ENCODE measurements at places on chromosomes 1 and 21.

DNA sequence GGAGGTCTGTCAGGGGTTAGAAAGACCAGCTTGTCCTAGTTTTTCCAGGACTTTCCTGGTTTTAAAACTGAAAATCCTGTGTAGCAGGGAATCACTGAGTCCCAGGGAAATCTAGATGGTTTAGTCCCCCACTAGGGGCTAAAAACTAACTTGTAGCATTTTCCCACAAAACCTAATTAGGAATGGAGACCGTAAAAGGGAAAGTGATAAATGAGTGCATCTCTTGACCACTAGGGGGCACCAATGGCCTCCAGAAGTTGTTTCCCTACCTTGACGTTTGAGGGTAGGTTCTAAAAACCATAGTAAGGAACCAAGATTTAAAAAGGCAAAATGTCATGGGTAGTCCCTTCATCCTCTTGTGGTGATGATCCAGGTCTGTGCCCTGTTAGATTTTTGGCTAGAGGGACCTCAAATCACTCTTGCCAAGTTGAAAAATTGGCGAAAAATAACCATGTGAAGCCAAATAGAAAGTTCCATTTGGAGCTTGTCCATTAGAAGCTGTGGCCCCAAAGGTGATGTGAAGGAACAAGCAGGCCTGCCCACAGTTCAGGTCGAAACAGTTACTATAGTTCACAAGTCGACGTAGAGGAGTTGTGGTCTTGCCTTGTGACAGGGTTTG lies 24.5 kb downstream of the CLIC6 start:
- DNase-seq, result peak; percentile 23
- H3K36me3 ChIP-seq, result no peaks in the 10 kb centered on the region
- peaks cover 7% of the 10 kb centered on the region for H3K27me3 ChIP-seq
- H3K27ac ChIP-seq, result no peak overlapping the region

DNA sequence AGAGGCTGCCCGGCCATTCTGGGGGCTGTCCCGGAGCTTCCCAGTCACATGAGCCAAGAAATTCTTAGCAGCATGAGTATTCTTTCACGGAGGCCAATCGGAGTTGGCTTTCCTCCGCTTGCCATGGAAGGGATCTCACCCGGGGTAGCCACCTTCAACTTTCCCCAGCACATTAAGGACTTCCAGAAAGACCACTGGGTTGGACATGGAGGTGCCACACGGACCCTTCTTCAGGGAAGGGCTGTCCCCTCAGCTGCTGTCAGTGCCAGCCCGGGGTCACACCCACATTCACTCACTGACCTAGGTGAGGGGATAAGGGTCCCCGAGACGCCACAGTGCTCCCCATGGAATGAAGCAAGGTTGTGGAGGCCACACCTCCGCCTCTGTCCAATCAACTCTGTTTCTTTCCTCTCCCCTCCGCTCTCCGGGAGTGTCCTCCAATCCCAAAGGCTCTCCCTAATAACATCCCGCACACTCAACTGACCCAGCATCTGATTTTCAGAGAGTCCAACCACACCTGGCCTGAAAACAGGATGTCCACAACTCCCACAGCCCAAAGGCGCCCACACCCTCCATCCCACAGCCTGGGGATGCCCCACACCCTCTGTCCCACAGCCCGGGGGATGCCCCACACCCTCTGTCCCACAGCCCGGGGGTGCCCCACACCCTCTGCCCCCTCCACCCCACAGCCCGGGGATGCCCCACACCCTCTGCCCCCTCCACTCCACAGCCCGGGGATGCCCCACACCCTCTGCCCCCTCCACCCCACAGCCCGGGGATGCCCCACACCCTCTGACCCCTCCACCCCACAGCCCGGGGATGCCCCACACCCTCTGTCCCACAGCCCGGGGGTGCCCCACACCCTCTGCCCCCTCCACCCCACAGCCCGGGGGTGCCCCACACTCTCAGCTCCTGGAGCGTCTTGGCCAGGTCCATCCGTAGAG lies 19.4 kb downstream of the RSPH1 start:
- H3K27ac ChIP-seq, result no peak overlapping the region
- H3K4me1 ChIP-seq, result peaks cover 19% of the 10 kb centered on the region
- no peak for DNase-seq

DNA sequence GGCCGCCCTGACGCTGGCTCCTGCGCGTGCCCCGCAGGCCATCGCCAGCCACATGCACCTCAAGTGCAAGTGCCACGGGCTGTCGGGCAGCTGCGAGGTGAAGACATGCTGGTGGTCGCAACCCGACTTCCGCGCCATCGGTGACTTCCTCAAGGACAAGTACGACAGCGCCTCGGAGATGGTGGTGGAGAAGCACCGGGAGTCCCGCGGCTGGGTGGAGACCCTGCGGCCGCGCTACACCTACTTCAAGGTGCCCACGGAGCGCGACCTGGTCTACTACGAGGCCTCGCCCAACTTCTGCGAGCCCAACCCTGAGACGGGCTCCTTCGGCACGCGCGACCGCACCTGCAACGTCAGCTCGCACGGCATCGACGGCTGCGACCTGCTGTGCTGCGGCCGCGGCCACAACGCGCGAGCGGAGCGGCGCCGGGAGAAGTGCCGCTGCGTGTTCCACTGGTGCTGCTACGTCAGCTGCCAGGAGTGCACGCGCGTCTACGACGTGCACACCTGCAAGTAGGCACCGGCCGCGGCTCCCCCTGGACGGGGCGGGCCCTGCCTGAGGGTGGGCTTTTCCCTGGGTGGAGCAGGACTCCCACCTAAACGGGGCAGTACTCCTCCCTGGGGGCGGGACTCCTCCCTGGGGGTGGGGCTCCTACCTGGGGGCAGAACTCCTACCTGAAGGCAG lies 23.4 kb upstream of the ARF1 start:
- no peaks in the 10 kb centered on the region for H3K36me3 ChIP-seq
- H3K27ac ChIP-seq, result no peak overlapping the region
- H3K27me3 ChIP-seq, result peaks cover 78% of the 10 kb centered on the region

GRCh38 chr21:43847301-43847700 lies 17.7 kb upstream of the AGPAT3 start:
- H3K27ac ChIP-seq, result no peak overlapping the region
- H3K27me3 ChIP-seq, result no peaks in the 10 kb centered on the region
- DNase-seq, result no peak
- no peaks in the 10 kb centered on the region for H3K4me1 ChIP-seq
- no peaks in the 10 kb centered on the region for H3K36me3 ChIP-seq
- no peak overlapping the region for H3K4me3 ChIP-seq

- H3K27ac ChIP-seq, result no peak overlapping the region
- no peaks in the 10 kb centered on the region for H3K4me1 ChIP-seq
- peaks cover 16% of the 10 kb centered on the region for H3K27me3 ChIP-seq
- H3K36me3 ChIP-seq, result no peaks in the 10 kb centered on the region
Observed at GRCh38 chr21:41545500-41546359, 37.8 kb upstream of the TMPRSS2 start.

Data from neural crest cell (in vitro differentiated cells).